ENCODE measurements at places on chromosomes 11 and 22. TPM values are rescaled to one million over a fixed set of nuclear protein-coding genes. Genes with fewer than 3 reads are reported as not detected.

GRCh38 chr11:124380585-124380984 lies 3.7 kb downstream of the OR8B2 start:
- no peak overlapping the region for H3K27ac ChIP-seq
- no peaks in the 10 kb centered on the region for H3K4me1 ChIP-seq
- H3K36me3 ChIP-seq = no peaks in the 10 kb centered on the region
- no peaks in the 10 kb centered on the region for H3K27me3 ChIP-seq
- H3K4me3 ChIP-seq = no peak overlapping the region

DNA sequence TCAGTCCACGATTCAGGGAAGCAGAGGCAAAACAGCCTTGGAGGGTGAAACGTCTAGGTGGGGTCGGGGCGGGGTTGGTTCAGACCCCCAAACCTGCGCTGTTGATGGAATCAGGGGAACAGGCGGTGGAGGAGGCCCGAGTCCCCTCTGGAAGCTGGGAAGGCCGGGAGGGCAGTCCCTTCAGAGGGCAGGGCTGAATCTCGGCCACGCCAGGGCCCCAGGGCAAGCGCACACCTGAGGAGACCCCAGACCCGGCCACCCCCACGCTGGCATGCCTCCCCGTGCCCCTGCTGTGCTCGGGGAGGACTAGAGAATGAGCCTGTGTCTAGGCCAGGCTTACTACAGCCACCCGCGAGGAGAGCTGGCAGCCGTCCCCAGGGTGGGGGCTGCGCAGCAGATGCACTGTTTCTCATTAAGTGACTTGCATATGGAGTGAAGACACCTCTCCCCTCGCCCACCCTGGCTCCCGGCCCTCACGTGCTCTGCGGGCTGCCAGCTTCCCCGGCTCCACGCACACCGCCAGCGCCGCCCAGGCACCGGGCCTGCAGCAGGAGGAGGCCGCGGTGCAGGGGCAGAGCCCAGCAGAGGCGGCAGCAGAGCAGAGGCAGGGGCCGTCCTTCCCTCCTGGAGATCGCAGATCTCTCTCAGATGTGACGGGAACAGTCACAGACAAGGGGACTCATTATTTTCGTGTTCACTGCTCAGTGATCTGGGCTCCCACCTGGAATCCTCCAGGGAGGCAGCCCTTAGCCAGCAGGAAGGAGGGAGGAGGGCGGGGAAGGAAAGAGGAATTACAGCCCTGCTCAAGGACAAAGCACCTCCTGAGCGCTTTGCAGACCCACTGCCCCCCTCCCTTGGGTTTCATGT lies 47.1 kb upstream of the OPCML start:
- no peaks in the 10 kb centered on the region for H3K4me1 ChIP-seq
- no peak overlapping the region for H3K27ac ChIP-seq
- no peak for DNase-seq
- no peak overlapping the region for H3K4me3 ChIP-seq

DNA sequence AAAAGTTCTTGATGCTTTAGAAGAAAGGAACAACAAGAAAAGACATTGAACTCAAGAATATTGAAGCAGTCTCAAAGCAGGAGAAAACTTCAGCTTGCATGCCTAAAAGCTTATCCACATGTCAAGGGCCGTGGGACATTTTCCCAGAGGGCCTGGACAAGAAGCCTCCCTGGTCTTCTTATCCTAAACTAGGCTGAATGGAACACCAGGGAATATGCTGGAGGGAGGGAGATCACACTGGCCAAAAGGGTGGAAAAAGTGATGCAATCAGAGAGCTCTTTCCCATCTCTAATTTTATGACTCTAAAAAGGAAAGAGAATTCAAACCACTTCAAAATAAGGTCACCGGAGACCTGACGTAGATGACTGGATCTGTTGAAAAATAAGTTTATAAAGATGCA lies 107.2 kb downstream of the MPPED2 start:
- no peak overlapping the region for H3K4me3 ChIP-seq
- no peaks in the 10 kb centered on the region for H3K4me1 ChIP-seq
- H3K27me3 ChIP-seq = no peaks in the 10 kb centered on the region
- H3K36me3 ChIP-seq = no peaks in the 10 kb centered on the region
- DNase-seq = no peak
- H3K27ac ChIP-seq = peak overlapping the region; percentile 56

- peak overlapping the region; percentile 40 for H3K4me3 ChIP-seq
- peak overlapping the region; percentile 83 for H3K27ac ChIP-seq
- H3K27me3 ChIP-seq = no peaks in the 10 kb centered on the region
- no peak for DNase-seq
These were observed 14.4 kb downstream of the KCNJ5 start for GRCh38 chr11:128905345-128906184.

DNA sequence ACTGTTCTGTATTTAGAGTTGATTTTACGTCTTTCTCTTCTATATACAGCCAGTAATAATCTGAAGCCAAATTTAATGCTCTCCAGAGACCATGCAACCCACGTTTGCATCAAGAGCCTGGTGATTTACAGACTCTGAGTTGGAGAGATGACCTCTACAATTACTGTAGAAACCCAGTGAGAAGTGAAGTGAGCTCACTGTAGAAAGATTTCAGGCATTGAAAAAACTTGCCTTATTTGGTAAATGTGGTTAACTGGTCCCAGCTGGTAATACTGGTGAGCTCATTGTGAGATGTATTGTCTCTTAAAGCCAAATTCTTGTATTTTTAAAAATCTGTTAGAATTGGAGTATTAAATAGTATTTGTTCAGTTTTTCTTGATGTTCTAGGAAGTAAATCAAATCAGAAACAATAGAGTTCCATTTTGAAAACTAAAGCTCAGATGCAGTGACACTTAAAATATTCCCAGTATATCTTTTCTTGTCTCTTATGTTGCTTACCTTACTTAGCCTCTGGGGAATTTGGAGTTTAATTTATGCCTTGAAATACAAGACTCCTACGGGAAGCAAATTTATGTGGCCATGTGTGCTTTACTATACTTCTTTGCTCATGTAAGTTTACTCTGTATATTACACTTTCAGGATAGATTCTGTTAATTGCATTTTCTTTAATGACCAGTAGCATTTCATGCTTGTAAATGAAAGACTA lies 189.9 kb downstream of the ARHGAP42 start:
- no peak for DNase-seq
- H3K27ac ChIP-seq = peak overlapping the region; percentile 61

- no peak overlapping the region for H3K27ac ChIP-seq
- no peak overlapping the region for H3K4me3 ChIP-seq
- peak; percentile 21 for DNase-seq
- H3K27me3 ChIP-seq = no peaks in the 10 kb centered on the region
- H3K36me3 ChIP-seq = no peaks in the 10 kb centered on the region
These were observed 1471.6 kb downstream of the TBC1D22A start for GRCh38 chr22:48234011-48234410.

DNA sequence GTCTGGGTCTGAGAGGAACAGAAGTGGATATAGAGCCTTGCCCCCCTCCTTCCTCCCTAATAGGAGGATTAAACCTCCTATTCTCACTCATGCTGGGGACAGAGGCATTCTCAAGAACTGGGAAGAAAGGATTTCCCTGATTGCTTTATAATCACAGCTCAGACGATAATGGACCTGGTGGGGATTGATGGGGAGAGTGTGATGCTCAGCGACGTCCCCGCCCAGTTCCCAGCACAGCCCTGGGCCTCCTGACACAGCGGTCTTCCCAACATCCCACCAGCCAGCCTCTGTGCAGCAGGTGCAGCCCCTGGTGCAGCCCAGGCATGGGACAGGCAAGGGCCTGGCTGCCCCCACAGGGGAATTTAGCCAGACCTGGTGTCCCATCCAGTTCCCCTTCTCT lies 28.4 kb downstream of the TRIM29 start:
- H3K27ac ChIP-seq = no peak overlapping the region
- DNase-seq = no peak
- H3K36me3 ChIP-seq = no peaks in the 10 kb centered on the region
- H3K4me3 ChIP-seq = no peak overlapping the region
- H3K27me3 ChIP-seq = no peaks in the 10 kb centered on the region

DNA sequence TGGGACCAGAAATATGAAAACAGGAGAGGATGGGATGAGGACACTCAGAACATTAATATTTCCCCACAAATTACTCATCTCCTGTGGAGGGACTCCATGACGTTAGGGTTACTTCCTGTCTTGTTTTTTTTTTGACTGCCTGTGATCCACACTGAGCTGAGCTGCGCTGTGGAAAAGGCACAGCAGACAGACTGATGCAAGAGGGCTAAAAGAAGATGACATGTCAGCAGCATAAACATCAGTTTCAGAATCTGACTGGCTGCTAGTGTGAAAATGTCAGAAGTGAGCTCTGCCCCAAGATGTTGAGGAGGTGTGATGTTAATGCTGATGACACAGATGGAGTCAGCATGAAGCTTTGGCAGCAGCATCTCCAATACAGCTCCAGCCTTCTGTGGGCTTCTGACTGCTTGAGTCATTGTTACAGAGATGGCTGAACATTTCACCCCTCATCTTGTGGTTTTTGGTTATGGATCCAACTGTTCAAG lies 286.8 kb downstream of the BLID start:
- H3K4me1 ChIP-seq = no peaks in the 10 kb centered on the region
- no peaks in the 10 kb centered on the region for H3K27me3 ChIP-seq
- DNase-seq = peak; percentile 83
- H3K27ac ChIP-seq = peak overlapping the region; percentile 65

DNA sequence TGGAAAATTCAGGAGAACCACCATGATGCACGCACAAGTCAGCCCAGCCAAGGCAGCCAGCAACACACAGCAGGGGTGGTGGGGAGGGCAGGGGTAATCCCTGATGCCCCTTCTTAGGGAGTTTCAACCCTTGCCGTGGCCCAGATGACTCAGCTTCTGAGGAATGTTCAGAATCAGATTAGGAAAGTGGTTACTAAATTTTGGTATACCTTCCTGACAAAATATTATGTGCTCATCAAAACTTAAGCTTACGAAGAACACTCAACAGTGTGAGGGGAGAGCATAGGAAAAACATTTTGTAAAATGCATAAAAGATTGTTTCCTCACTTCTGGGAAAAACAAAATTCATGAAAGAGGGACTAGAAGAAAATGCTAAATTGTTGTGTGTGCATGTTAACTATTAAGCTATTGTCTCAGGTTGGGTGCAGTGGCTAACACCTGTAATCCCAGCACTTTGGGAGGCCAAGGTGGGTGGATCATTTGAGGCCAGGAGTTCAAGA lies 32.1 kb downstream of the SERPIND1 start:
- no peaks in the 10 kb centered on the region for H3K27me3 ChIP-seq
- H3K27ac ChIP-seq = no peak overlapping the region
- no peak overlapping the region for H3K4me3 ChIP-seq
- no peaks in the 10 kb centered on the region for H3K4me1 ChIP-seq
- peaks cover 92% of the 10 kb centered on the region for H3K36me3 ChIP-seq

GRCh38 chr22:26031641-26032040 lies 137.6 kb upstream of the SEZ6L start:
- H3K36me3 ChIP-seq = peaks cover 51% of the 10 kb centered on the region
- no peak overlapping the region for H3K4me3 ChIP-seq
- H3K27ac ChIP-seq = no peak overlapping the region
- DNase-seq = no peak
- no peaks in the 10 kb centered on the region for H3K27me3 ChIP-seq

DNA sequence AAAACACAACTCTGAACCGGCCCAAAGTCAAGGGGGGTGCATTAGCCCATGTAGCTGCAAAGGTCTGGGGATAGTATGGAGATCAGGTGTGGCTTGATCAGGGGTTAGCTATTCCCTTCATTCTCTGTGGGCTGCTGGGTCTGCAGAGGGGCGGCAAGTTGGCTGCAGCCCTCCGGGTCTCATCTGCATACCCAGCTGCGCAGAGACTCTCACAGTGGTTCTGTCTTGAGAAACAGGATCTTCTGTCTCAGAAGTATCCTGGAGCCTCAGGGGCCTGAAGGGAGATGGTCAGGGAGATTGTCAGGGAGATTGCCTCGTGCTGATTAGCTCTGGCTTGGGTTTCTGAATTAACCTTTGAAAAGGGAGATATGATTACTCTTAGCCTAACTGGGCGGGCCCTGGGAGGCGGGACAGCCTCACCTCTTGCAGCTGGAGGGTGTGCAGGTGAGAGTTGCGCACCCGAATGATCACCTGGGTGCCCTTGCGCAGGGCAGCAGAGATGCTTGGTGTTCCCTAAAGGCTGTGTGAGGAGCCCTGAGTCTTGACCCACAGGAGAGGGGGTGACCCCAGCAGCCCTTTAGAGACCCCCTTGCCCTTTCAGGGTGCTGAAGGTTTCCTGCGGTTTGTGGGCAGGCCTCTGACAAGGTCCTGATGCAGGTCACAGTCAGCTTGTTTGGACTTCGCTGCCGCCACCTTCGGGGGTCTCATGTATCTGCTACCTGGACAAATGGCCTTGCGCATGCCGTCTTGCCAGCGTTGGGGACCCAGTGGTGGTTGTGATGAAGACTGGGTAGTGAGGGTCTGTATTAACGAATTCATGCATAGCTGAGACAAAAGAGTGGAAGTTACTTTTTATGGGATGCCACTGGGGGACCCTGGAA lies 7.3 kb downstream of the ARHGAP8 start:
- H3K4me1 ChIP-seq = no peaks in the 10 kb centered on the region
- no peaks in the 10 kb centered on the region for H3K36me3 ChIP-seq
- no peak overlapping the region for H3K27ac ChIP-seq
- no peaks in the 10 kb centered on the region for H3K27me3 ChIP-seq
- H3K4me3 ChIP-seq = no peak overlapping the region

- no peak overlapping the region for H3K4me3 ChIP-seq
- no peak for DNase-seq
- H3K27me3 ChIP-seq = no peaks in the 10 kb centered on the region
- no peaks in the 10 kb centered on the region for H3K36me3 ChIP-seq
These were observed 59.4 kb downstream of the PPFIBP2 start for GRCh38 chr11:7573193-7573557.

DNA sequence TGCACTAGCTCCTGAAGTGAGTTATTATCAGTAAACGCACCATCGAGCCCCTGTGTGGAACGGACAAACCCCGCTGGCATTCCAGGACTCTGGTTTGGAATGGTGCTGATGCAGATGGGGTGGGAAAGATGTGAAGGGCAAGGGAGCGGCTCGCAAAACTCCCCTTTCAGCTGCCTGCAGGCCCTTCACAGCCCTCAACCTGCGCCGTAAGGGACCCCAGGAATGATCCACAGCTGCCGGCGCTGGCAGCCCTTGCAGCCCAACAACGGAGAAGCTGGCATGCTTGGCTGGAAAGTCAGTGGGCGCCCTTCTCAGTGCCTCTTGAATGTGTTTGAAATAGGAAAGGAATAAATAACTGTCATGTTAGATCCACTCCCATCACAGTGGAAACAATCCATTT lies 1445.5 kb downstream of the BRD1 start:
- H3K27me3 ChIP-seq = no peaks in the 10 kb centered on the region
- no peaks in the 10 kb centered on the region for H3K36me3 ChIP-seq
- no peak overlapping the region for H3K27ac ChIP-seq
- DNase-seq = no peak

DNA sequence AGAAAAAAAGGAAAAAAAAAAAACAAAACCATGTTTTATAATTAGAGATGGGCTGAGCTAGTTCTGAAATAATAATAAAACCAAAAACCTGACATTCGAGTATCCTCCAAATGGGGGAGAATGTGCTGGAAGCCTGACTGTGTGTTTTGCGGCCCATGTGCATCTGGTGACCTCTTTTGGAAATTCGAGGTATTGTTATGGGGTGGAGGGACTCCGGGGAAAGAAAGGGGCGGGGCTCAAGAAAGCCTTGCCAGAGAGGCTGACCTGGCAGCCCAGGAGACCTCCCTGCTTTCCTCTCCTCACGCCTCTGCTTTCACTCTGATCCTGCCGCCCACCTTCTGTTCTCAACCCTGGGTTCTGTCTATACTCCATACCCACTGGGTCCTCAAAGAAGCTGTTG lies 72.9 kb downstream of the CTTN start:
- no peak overlapping the region for H3K4me3 ChIP-seq
- H3K27me3 ChIP-seq = no peaks in the 10 kb centered on the region
- no peaks in the 10 kb centered on the region for H3K4me1 ChIP-seq
- H3K27ac ChIP-seq = no peak overlapping the region

RTN4RL2 gene
- total RNA-seq = 1.3 TPM

SCARF2 gene
- total RNA-seq = 11.0 TPM

GRM5 gene
- not detected for total RNA-seq

RFPL2 gene
- total RNA-seq = not detected

SERPIND1 gene
- total RNA-seq = 4.1 TPM

Data from right atrium auricular region (tissue), 2 donors.